ENCODE measurements at places on chromosomes 2 and 18.

- no peak for DNase-seq
Observed at GRCh38 chr18:22183698-22184170, 14.3 kb downstream of the GATA6 start.

DNA sequence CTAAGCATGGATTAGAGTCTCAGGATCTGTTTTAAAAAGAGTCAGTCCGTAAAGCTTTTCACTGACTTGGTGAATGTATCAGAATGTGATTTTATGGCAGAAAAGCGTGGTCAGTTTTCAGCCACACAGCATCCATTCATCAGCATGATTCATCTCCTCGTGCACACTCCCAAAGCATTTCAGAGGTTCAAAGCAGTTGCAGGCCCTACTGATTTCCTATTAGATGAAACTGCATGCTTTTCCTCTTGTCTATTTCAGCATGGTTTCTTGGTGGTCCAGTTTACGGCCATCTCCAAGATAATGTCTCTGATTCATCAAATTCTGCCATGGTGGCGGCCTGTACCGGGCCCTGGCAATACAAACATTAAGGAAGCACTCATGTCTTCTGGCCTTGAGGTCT, 4.8 kb upstream of the PARD6G start:
- DNase-seq, result peak; percentile 47

- no peak for DNase-seq
Observed at GRCh38 chr2:140601342-140601741, 1529.5 kb downstream of the LRP1B start.

GRCh38 chr2:71749671-71750101, 296.3 kb downstream of the DYSF start:
- DNase-seq, result no peak

GRCh38 chr2:29817299-29817698, 104.1 kb downstream of the ALK start:
- DNase-seq, result no peak

GRCh38 chr2:130957915-130958314, 121.2 kb downstream of the ARHGEF4 start:
- no peak for DNase-seq

DNA sequence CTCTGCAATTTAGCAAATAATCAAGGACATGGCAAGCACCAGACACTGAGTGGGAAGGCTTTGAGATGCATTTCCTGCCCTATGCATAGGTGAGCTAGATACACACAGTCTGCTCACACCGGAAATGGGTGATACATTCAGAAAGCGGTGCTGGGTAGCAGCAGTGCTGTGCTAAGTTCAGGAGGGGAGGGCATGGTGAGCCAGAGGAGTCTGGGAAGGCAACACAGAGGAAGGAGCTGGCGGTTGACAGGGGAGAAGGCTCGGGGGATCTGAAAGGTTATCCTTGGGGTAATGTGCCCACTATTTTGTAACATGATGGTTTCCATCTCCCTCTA, 57.4 kb upstream of the EPAS1 start:
- no peak for DNase-seq

- no peak for DNase-seq
Observed at GRCh38 chr2:48691935-48692691, 63.4 kb downstream of the LHCGR start.

DNA sequence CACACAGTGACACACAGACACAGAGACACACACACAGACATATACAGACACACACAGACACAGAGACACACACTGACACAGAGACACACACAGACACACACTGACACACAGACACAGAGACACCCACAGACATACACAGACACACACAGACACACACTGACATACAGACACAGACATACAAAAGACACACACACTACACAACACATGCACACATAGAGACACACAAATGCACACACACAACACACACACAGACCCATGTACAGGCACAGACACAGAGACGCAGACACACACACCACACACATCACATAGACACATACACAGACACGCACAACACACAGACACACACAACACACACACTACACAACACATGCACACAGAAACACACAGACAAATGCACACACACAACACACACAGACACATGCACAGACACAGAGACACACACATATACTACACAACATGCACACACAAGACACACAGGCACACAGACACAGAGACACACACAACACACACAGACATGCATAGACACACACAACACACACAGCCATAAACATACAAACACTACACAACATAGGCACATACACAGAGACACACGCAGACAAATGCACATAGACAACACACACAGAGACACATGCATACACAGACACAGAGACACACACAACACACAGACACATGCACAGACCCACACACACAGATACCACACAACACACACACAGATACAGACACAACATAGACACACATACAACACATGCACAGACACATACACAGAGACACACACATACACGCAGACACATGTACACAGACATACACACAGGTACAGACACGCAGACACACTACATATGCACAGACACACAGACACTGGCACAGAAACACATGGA, 120.5 kb downstream of the BCL2 start:
- no peak for DNase-seq

DNA sequence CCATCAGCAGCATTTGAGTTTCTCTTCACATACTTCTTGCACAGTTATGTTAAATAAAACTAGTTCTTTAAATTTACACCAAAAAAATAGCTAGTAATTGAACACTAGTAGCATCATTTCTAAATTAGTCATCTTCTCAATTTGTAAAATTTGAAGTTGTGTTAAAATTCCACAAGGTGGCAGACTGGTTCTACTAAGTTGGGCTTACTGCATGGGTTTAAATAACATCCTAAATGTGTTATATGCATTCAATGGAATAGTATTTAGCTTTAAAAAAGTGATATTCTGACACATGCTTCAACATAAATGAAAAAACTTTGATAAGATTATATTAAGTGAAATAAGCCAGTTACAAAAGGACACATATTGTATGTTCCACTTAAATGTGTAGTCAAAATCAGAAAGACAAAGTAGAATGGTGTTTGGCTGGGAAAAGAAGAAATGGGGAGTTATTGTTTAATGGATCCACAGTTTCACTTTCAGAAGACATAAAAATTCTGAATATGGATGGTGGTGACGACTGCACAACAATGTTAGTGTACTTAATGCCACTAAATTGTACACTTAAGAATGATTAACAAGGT, 28.7 kb upstream of the RPRD1A start:
- DNase-seq, result peak; percentile 71

- DNase-seq, result peak; percentile 29
Observed at GRCh38 chr18:70004696-70005095, 57.0 kb upstream of the CD226 start.

DNA sequence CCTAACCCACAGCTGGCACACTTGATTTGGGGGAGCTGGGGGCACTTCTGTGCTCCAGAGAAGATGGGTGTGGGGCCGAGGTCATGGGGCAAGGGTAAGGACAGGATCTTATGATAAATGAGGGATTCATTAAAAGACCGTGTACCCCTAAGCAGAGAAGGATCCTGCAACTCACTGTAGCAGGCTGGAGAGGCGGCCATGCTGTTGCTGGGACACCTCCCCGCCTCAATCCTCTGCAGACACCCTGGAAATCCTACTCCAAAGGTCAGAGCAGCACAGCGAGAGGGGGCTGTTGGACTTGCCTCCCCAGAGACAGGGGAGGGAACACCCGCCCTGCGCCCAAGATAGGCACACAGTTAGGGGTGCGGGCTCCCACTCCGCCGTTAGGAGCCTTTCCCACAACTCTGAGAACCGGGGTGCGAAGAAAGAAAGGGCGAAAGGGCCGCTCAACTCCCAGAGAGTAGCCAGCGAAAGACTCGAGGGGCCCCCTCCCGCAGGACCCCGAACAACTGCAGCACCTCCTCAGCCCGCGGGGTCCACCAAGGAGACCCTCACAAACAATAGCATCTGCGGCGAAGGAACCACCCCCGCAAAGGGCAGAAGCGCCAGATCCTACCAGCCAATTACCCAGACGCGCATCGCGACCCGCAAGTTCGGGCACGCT, 1.4 kb downstream of the PARD6G start:
- no peak for DNase-seq

GRCh38 chr18:58354051-58354450, 274.8 kb downstream of the ALPK2 start:
- no peak for DNase-seq

DNA sequence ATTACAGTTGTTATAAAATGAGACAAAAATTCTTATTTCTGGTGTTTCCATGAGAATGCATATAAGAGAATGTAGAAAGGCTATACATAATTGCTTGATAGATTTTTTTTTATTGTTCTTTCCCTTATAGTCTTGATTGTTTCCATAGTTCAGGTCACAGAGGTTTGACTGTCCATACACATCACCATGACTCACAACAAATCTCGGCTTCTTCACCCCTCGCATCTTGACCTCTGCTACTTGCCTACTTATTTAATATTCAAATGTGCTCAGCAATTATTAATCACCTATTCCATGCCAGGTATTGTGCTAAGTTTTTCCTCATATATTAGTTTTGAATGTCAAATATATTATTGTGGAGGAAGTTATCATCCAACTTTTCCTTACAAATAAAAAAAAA, 789.6 kb downstream of the RNF144A start:
- no peak for DNase-seq

GRCh38 chr2:57313678-57314077, 732.9 kb upstream of the VRK2 start:
- DNase-seq, result no peak

GRCh38 chr2:34785206-34785785, 1186.2 kb upstream of the FAM98A start:
- no peak for DNase-seq

GRCh38 chr2:150528861-150529801, 41.7 kb upstream of the RND3 start:
- peak; percentile 94 for DNase-seq

DNA sequence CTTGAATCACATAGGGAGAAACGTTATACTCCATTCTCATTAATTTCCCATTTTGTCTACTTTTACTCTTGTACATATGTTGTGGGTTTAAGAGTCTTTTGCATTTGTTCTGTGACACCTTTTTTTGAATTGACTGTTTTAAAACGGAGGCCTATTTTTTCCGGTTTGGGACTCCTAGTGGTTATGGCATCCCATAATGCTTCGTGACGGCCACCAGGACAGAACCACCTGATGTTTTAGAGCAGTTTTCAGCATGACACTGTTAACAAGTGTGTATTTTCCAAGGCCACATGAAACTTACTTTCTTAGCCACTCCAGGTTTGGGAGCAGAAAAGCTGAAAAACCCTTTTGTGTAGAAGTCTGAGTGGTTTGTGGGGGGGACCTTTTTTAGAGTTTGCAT, 8.4 kb downstream of the SOX11 start:
- no peak for DNase-seq

DNA sequence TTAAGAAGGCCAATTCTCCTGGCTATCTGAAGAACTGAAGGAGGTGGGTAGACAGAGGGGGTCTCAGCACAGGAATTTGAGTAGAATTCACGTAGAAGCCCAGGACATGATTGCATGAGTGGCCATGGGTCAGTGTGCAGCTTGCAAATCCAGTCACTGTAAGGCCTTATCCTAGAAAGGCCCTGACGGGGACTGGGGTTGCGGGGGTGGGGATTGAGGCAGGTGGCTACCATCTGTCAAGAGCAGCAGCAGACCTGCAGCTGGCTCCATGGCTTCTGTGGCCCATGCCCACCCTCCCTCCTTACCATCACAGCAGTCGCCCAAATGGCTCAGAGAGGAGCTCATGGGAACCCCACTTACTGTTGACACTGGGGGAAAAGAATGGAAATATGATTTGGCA, 34.6 kb upstream of the SLC14A1 start:
- DNase-seq, result no peak

DNA sequence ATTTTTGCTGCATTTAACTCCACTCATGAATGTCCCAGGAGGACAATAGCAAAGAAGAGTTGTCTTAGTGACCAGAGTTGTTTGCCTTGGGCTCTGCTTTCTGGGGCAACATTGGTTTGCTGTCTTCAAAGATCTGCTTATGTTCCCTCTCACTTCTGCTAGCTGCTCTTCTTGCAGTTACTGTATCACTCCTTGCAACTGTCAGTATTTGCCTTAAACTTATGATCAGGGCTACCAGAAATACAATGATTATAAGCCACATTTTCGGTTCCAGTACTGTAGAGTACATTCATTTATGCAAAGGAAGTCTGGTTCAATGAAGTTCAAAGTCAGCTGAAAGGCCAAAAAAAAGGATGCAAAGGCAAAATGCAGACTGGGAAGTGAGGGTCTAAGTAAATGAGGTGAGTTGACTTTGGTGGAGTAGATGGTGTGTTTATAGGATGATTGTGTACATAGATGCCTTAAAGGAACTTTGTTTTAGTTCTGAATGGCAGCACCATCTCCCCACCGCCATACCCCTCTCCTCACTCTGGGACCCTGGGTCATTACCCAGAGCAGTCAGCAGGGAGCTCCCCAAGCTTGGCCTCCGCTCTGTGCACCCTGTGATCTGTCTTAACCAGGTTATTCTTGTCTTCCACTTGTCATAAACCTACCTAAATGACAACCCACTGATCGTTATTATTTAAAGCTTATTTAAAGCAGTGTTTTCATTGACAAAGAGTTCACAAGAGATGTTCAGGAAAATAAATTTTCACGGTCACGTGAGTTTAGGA, 236.0 kb downstream of the DOK6 start:
- no peak for DNase-seq

- no peak for DNase-seq
Observed at GRCh38 chr2:17106418-17106817, 411.8 kb downstream of the RAD51AP2 start.

GRCh38 chr2:45498661-45499550, 112.2 kb downstream of the SRBD1 start:
- DNase-seq, result no peak

GRCh38 chr2:28527196-28527595, 31.3 kb downstream of the PLB1 start:
- no peak for DNase-seq

DNA sequence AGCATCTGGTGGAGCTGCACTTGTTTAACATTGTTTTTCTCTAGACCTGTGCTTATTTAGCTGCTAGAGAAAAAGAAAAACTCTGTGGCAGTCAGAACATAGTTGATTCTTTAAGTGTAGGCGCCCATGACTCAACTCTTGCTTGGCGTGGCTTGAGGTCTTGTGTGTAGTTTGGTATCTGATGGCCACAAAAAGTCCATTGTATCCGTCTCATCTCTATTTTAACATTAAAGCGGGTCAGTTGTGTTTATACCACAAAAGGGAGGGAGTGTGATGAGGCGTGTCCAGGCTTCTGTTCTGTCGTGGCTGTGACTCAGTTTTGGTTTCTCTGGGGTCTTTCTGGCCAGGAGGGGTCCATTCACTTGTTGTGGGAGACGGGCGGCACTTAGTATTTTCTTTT, 24.2 kb upstream of the UGT1A8 start:
- no peak for DNase-seq

DNA sequence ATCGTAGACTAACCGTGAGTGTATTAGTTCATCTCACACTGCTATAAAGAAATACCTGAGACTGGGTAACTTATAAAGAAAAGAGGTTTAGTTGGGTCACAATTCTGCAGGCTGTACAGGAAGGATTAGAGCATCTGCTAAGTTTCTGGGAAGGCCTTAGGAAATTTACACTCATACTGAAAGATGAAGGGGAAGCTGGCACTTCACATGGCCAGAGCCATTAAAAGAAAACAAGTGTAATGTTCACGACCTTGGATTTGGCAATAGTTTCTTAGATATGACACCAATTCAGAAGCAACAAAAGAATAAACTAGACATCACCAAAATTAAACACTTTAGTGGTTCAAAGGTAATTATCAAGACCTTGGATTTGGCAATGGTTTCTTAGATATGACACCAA, 23.8 kb downstream of the ABCB11 start:
- DNase-seq, result no peak

All from iris pigment epithelial cell (primary cell).